ENCODE measurements at places on chromosomes 4 and X. TPM values are rescaled to one million over a fixed set of nuclear protein-coding genes. Genes with fewer than 3 reads are reported as not detected.

The RHOH gene
- 0.62 TPM for total RNA-seq

The ARHGEF6 gene
- total RNA-seq: 22.7 TPM

The CT83 gene
- total RNA-seq: not detected

- DNase-seq: no peak
Measured at GRCh38 chrX:142052238-142052637, 148.5 kb downstream of the MAGEC1 start.

DNA sequence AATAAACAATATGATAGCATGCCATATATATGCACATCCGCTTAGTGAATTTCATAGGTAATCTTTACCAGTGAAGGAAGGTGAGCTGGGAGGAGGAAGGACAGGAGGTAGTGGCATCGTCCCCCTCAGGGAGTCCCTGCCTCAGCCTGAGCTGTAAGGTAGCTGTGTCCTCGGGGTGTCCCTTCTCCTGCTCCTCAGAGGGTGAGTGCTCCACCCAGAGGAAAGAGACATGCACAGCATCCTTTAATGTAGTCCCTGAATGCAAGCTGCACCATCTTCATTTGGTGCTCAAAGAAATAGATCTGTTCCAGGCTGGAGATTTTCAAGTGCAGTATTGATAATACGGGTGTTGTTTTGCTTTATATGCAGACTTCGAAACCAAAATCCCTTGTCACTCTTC lies 330.4 kb upstream of the SFRP2 start:
- DNase-seq: no peak

DNA sequence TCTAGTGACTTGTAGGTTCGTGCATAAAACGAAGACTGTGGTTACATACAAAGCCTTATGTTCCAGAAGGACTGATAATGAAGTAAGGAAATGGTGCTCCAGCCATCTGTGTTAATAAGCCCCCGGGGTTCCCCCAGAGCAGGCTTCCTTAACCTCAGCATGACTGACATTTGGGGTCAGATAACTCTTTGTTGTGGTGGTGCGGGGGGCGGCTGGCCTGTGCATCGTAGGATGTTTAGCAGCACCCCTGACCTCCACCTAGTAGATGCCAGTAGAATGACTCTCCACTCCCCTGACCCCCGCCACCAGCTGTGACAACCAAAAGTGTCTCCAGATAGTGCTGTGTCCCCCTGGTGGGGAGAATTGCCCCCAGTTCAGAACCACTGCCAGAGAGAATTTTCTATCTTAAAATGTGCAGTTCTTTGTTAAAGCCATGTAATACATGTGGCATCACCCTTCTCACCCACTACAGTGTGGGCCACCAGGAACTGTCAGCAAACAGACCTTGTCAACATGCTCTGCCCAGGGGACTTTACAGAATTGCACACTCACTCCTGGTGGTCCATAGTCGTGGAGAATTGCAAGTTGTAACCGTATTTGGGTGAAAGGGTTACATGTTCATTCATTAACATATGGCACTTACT lies 7.5 kb downstream of the SH3KBP1 start:
- no peak for DNase-seq

DNA sequence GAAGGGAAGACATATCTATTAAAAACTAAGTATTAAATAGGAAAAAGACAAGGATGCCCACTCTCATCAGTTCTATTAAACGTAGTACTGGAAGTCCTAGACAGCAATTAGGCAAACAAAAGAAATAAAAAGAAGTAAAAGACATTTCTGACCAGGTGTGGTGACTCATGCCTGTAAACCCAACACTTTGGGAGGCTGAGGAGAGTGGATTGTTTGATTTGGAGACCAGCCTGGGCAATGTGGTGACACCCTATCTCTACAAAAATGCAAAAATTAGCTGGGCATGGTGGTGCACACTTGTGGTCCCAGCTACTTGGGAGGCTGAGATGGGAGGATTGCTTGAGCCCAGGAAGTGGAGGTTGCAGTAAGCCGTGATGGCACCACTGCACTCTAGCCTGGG lies 1071.8 kb downstream of the FAT4 start:
- no peak for DNase-seq

DNA sequence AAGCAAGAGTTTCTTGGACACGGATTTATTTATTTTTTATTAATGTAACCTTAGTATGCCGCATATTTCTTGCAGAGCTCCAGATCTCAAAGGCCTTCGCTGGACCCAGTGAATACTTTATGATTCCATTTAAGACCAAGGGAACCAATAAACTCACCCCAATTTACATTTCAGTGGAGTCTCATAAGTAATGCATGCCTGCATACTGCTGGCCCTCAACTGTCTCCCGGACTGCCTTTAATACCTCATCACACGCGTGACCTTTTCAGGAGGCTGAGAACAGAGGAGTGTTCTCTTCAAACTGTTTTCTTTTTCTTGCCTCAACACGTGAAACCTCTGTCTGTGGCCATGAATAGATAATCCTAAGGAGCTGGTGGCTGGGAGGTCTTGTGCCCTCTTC lies 240.9 kb downstream of the STIM2 start:
- DNase-seq: no peak

DNA sequence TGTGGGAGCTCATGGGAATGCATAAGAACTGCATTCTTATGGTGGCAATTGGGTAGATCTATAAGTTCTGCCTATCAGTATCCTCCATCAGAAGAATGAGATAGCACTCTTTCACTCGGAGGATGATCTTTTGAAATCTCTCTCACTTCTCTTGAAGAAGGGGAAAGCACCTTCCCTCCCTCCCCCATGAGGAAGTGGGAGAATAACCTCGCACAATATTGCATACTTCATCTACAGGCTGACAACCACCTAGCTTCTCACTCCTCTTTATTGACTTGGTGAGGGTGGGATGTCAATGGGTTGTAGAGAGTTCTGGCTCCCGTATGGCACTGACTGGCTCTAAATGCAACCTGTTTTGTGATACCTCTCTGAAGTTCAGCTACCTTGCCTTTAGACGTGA lies 146.7 kb upstream of the SPOCK3 start:
- DNase-seq: no peak

Data from tongue (tissue), 3 donors.